ENCODE measurements at places on chromosomes 5 and 9.

GRCh38 chr5:118888556-118888955 lies 99.8 kb downstream of the DTWD2 start:
- ATAC-seq, result no peak
- no peaks in the 10 kb centered on the region for H3K27me3 ChIP-seq
- H3K4me1 ChIP-seq, result no peaks in the 10 kb centered on the region
- no peaks in the 10 kb centered on the region for H3K36me3 ChIP-seq
- no peak overlapping the region for H3K27ac ChIP-seq

DNA sequence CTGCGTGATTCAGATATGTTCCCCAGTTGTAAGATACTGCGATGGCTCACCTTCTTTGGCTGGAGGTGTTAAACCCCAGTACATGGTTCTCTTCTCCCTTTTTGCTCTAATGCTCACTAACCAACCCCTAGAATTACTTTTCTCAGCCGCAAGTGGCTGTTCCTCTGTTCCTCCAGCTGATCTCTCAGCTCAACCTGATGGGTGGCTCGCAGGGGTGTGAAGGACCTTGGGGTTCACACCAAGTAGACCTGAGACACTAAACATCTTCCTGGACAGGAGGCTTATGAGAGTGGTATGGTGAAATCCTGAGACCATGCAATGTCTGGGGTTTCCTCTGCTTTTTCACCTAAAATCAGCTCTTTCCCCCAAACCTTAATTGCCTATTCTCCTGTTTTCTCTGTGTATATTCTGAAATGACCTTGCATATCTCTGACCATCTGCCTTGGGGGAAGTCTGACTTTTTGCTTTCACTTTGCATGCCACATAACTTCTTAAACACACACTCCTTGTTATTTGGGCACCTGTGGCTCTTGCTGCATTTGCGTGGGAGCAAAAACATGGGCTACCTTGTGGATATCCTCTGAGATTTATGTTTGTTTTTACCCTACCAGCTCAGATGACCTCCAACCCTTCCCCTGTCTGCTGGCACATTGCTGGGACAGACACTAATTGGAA lies 15.9 kb upstream of the IFNA14 start:
- no peak for ATAC-seq
- H3K4me1 ChIP-seq, result no peaks in the 10 kb centered on the region
- no peaks in the 10 kb centered on the region for H3K27me3 ChIP-seq
- H3K27ac ChIP-seq, result no peak overlapping the region
- no peak overlapping the region for H3K4me3 ChIP-seq

GRCh38 chr9:129469188-129469987 lies 151.5 kb downstream of the C9orf50 start:
- H3K27ac ChIP-seq, result no peak overlapping the region
- H3K36me3 ChIP-seq, result no peaks in the 10 kb centered on the region
- H3K4me3 ChIP-seq, result no peak overlapping the region
- H3K27me3 ChIP-seq, result no peaks in the 10 kb centered on the region
- ATAC-seq, result no peak

DNA sequence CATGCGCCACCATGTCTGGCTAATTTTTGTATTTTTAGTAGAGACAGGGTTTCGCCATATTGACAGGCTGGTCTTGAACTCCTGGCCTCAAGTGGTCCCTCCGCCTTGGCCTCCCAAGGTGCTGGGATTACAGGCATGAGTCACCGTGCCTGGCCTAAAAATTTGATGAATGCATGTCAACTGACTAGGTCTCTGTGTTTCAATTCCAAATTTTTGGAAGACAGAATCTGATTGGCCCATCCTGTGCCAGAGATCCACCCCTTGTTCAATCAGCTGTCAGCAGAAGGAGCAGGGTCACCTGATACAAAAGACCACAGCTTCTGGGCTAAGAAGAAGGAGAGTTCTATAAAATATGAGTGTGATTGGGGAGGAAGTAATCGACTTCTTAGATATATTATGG lies 43.5 kb upstream of the COL15A1 start:
- no peak for ATAC-seq
- peaks cover 8% of the 10 kb centered on the region for H3K4me1 ChIP-seq
- H3K27ac ChIP-seq, result no peak overlapping the region
- H3K4me3 ChIP-seq, result no peak overlapping the region
- H3K27me3 ChIP-seq, result no peaks in the 10 kb centered on the region
- H3K36me3 ChIP-seq, result no peaks in the 10 kb centered on the region

GRCh38 chr9:107471552-107471951 lies 18.0 kb downstream of the KLF4 start:
- ATAC-seq, result no peak
- no peak overlapping the region for H3K27ac ChIP-seq
- H3K4me3 ChIP-seq, result no peak overlapping the region
- H3K27me3 ChIP-seq, result no peaks in the 10 kb centered on the region
- H3K4me1 ChIP-seq, result no peaks in the 10 kb centered on the region
- no peaks in the 10 kb centered on the region for H3K36me3 ChIP-seq

DNA sequence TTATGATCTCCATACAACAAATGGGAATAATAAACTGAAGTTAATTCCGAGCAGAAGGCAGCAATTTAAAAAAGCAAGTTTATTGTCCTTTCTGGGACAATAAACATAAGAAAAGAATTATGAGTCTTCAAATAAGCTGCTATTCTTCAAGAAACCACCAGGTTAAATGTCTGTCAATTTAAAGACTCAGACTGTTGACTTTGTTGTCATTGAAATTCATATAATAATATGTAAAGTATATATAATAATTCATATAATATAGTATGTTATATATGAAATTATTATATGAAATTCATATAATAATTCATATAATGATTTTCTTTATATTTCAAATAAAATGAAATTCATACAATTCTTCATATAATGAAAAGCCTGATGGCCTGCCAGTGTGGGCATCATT lies 497.5 kb upstream of the RGMB start:
- H3K27me3 ChIP-seq, result no peaks in the 10 kb centered on the region
- no peaks in the 10 kb centered on the region for H3K4me1 ChIP-seq
- no peak for ATAC-seq

DNA sequence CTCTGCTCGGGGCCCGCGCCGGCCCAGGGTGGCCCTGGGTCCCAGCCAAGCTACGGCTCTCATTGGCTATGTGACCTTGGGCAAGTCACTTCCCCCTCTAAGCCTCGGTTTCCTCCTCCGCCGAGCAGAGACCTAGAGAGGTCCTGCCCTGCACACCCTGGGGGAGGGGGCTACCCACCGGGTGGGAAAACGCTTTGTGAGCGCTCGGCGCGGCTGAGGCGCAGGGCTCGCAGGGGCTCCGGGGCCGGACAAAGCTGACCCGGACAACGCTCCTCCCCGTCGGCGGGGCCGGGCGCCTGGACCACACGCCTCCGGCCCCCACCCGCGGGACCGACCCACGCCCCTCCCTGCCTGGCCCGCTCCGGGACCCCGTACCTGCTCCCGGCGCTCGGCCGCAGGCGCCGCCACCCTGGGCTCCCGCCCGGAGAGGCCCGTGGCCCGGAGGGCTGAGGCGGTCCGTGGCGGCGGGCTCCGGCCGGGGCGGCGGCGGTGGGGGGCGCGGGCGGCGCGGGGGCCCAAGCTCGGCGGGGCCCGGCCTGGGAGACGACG lies 85.7 kb upstream of the MELK start:
- H3K4me1 ChIP-seq, result peaks cover 46% of the 10 kb centered on the region
- H3K4me3 ChIP-seq, result peak overlapping the region; percentile 96
- peak overlapping the region; percentile 91 for H3K27ac ChIP-seq
- no peaks in the 10 kb centered on the region for H3K27me3 ChIP-seq
- no peaks in the 10 kb centered on the region for H3K36me3 ChIP-seq
- peak; percentile 36 for ATAC-seq

- peaks cover 51% of the 10 kb centered on the region for H3K36me3 ChIP-seq
- H3K4me1 ChIP-seq, result peaks cover 4% of the 10 kb centered on the region
- no peak for ATAC-seq
- H3K27me3 ChIP-seq, result no peaks in the 10 kb centered on the region
- H3K27ac ChIP-seq, result peak overlapping the region; percentile 57
- H3K4me3 ChIP-seq, result no peak overlapping the region
Measured at GRCh38 chr5:14452685-14453454, 128.7 kb upstream of the OTULINL start.

GRCh38 chr5:157109744-157110143 lies 900 bp upstream of the HAVCR2 start:
- no peaks in the 10 kb centered on the region for H3K27me3 ChIP-seq
- no peak for ATAC-seq
- no peak overlapping the region for H3K27ac ChIP-seq
- no peak overlapping the region for H3K4me3 ChIP-seq

- H3K4me3 ChIP-seq, result no peak overlapping the region
- ATAC-seq, result no peak
- H3K27me3 ChIP-seq, result no peaks in the 10 kb centered on the region
- H3K27ac ChIP-seq, result no peak overlapping the region
- H3K4me1 ChIP-seq, result peaks cover 16% of the 10 kb centered on the region
Measured at GRCh38 chr5:130151239-130151638, 247.0 kb downstream of the CHSY3 start.

DNA sequence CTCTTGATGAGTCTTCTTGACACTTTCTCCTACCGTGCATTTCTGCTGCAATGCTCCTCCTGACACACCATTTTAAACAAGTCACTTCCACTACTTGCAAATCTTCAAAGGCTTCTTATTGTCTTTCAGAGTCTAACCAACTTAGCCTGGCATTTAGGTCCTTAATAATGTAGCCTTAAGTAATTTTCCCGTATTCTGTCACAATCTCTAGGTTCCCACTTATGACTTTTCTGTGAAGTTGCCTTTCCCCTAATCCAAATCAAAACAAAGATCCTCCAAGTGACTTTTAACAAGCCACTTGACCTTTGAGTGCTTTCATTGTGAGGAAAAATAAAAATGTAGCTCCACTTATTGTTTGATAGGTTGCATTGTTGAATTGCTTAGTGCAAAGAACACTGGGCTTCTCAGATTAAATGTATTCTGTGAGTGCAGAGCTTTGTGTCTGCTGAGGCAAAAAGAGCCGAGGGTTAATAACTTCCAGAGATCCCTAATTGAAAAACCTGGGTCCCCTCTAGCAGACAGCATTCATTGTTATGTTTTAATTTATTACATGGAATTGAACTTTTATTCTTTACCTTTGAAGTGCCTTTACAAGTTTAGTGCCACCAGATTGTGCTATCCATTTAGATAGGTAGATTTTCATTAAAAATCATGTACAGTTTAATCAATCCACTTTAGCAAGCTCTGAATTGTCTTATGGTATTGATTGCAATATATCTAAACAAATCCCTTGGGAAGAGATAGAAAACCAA lies 341.7 kb upstream of the TYRP1 start:
- H3K4me1 ChIP-seq, result no peaks in the 10 kb centered on the region
- no peak overlapping the region for H3K4me3 ChIP-seq
- no peak for ATAC-seq
- no peak overlapping the region for H3K27ac ChIP-seq
- H3K27me3 ChIP-seq, result no peaks in the 10 kb centered on the region

- peak; percentile 25 for ATAC-seq
- H3K27ac ChIP-seq, result no peak overlapping the region
- peaks cover 32% of the 10 kb centered on the region for H3K4me1 ChIP-seq
- H3K27me3 ChIP-seq, result no peaks in the 10 kb centered on the region
Measured at GRCh38 chr5:56494300-56494731, 261.2 kb upstream of the ANKRD55 start.

GRCh38 chr9:91991721-91992341 lies 41.8 kb upstream of the ROR2 start:
- no peaks in the 10 kb centered on the region for H3K4me1 ChIP-seq
- H3K36me3 ChIP-seq, result no peaks in the 10 kb centered on the region
- peaks cover 20% of the 10 kb centered on the region for H3K27me3 ChIP-seq
- ATAC-seq, result no peak

GRCh38 chr5:125338440-125339174 lies 592.2 kb upstream of the ZNF608 start:
- H3K4me3 ChIP-seq, result no peak overlapping the region
- H3K27ac ChIP-seq, result no peak overlapping the region
- peaks cover 14% of the 10 kb centered on the region for H3K4me1 ChIP-seq
- no peak for ATAC-seq
- no peaks in the 10 kb centered on the region for H3K36me3 ChIP-seq

GRCh38 chr5:1050423-1051365 lies 42.1 kb downstream of the NKD2 start:
- H3K27ac ChIP-seq, result no peak overlapping the region
- H3K4me3 ChIP-seq, result no peak overlapping the region
- ATAC-seq, result no peak
- no peaks in the 10 kb centered on the region for H3K4me1 ChIP-seq
- H3K36me3 ChIP-seq, result no peaks in the 10 kb centered on the region
